ENCODE measurements at places on chromosomes 2 and 18. TPM values are rescaled to one million over a fixed set of nuclear protein-coding genes. Genes with fewer than 3 reads are reported as not detected.
A peak's percentile ranks its signal among the peaks of the same experiment; 100 is the strongest.

- DNase-seq: no peak
These were observed 35.7 kb downstream of the GNAL start for GRCh38 chr18:11724781-11725180.

DNA sequence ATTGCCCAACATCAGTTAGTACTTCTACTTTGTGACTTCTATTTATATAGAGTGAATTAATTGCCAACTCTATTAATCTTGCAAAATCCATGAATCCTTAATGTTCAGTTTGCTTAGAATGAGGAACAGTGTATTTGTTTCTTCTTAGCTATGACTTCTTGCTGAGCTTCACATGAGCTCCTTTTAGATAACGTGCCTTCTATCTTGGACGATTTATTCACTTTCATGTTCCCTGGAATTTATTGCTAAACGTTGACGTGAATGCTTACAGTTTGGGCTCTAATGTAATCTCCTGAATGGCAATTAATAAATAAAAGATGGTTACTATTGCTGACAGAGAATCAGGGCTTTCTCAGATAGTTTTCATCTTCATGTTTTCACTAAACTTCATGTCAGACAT is 384.5 kb upstream of the NRP2 start:
- no peak for DNase-seq

DNA sequence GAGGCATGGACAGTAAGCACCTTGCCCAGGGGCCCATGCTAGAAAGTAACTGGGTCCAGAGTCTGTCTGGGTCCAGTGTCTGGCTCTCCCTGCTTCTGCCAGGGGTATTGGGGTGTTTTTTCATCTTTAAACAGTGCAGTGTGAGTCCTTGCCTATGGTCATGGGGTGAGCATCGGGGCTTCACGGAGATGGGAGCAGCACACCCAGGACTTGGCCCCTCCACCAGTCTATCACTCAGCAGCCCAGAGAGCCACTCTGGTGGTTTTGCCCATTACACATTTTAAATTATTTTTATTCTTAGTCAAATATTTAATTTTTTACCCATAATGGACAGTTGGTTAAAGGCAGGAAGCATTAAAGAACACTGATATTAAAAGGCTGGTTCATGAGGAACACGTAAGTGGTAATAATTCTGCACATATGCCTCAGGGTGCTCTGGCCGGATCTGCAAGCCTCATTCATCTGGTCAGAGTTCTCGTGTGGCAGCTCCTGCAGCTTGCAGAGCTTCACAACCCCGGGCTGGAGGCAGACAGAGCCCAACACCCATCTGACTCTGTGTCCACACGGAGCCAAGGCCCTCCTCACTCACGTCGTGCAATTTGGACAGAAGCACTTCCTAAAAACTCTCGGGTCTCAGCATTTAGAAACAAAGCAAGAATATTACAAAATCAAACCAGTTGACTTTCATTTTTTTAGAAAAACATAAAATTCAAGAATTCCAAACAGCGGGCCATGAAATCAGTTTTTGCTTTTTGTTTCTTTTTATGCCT is 204.1 kb downstream of the CTIF start:
- peak; percentile 43 for DNase-seq

GRCh38 chr18:58495207-58495606 is 133.7 kb downstream of the ALPK2 start:
- no peak for DNase-seq

DNA sequence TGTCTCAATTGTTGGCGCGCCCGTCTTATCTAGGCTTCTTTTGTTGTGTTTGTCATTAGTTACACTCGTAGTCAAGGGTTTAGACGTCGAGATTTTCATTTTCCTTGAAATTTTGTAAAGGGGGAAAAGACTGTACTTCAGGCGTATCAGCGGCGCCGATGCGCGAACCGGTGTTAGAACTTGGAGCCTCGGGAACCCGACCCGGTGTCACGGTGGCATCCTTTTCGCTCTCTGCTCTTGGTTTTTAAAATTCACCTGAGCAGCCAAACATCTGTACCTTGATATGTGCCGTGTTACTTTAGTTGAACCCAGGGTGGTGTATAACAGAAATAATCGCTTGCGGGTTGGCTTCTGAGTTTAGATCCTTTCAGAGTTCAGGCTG is 643 bp downstream of the RMC1 start:
- DNase-seq: no peak

GRCh38 chr2:23385351-23385747 is 370 bp downstream of the KLHL29 start:
- peak; percentile 34 for DNase-seq

GRCh38 chr2:68565858-68566257 is 77.5 kb upstream of the PROKR1 start:
- no peak for DNase-seq

Gene KCNIP3
- total RNA-seq: 3.0 TPM

Gene DHX57
- 14.1 TPM for total RNA-seq

Gene RESP18
- total RNA-seq: not detected

All from left colon (tissue), 2 donors.